ENCODE measurements at places on chromosomes 5 and 9.

DNA sequence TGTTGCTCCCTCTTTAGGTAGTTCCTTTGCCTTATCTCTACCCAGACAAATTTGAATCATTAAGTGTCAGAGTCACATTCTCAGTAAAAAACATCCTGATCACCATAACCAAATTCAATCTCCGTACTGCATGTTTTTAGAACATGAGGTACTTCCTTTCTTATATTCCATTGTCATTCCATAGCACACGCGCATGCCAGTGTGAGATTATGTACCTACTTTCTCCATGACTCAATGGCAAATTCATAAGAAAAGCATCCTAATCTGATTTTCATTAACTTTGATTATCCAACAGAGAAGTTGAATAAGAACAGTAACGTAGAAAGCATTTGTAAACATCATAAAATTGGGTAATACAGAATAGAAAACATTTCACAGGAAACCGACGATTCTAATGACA is 1118.6 kb upstream of the CDH9 start:
- DNase-seq: no peak

- DNase-seq: no peak
Observed at GRCh38 chr5:160260881-160261815, 31.8 kb downstream of the FABP6 start.

GRCh38 chr5:43702815-43703214 is 99.8 kb downstream of the NNT start:
- DNase-seq: peak; percentile 69

- DNase-seq: no peak
Observed at GRCh38 chr5:148913985-148914431, 87.6 kb downstream of the ADRB2 start.

DNA sequence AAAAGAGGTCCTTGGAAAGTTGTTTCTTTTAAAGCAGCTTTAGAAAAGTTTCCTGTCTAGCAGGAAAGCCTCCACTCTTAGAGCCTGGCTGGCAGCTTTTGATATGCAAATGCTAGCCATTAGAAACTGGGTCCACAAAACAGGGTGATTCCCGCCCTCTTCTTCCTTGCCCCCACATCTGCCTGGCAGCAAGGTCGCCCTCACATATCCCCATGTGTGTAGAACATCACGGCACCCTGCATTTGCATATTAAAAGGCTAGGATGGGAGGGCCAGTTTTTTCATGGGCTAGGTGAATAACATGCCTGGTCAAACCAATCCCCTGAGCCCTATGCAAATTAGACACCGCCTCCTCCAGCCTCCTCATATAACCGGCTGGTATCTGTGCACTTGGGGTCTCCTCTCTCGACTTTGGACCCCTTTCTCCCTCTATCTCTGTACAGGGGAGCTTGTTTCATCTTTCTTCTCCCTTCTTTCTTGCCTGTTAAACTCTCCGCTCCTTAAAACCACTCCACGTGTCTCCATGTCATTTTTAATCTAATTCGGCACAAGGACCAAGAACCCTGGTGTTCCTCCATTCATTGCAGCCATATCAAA is 426.8 kb upstream of the CTNND2 start:
- no peak for DNase-seq

DNA sequence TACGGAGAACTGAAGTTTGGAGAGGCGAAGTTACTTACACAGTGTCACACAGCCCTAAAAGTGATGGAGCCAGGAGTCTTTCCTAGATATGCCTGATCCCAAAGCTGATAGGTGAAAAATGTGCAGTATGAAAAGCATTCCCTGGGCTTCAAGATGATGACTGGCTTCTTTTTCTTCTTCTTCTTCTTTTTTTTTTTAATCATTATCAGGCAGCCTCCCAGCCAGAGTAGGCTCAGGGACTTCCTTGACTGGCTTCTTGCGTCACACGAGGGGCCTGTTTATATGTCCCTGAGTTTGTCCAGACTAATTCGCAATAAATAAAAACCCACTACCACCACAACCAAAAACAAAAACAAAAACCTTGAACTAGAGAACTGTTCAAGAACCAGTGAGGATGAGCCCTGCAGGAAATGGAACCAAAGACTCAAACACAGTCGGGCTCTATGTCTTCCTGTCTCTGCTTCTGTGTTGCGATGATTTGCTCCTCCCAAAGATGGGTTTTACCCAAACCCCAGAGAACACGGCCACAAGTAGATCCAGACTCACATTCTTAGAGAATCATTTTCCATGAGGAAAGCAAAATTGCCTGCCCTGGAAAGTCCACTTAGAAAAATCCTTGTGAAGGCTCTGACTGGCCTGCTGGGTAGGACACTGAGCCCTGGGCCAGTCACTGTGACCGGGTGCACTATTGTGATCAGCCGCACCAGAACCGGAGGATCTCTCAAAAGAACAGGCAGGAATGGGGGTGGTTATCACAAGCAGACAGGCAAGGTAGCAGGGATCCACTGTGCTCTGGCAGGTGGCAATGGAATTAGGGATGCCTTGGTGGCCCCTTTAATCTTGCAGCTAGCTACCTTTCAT is 38.0 kb upstream of the ADAM19 start:
- DNase-seq: no peak

DNA sequence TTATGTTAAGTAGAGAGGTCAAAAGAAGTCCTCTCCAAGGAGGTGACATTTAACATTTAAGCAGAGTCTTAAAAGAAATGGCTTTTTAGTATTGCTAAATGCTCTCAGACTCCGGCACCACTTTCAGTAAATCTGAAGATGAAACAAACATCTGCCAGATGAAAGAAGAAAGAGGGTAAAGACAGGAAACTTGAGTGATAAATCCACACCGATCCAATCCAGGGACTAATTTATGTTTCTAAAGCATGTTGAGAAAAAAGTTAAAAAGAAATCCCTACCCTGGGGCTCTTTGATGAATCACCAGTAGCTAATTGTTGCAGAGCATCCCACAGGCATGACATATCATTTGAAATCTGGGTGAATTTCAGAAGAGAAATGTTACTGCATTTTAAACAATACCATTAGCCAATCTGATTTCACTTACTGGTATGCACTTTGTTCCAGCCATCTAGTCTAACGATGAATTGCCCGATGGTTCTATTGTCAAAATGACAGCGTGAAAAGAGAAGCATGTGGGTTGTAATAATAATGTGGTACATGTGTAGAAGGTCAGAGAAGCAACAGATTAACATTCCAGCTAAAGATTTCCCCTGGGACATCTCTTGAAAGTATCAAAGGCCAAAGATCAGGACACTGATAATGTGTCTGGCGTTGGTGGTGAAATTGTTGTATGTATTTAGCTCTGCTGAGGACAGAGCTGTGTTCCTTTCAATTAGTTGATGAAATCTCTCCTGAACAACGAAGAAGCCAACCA is 485.7 kb downstream of the CSNK1G3 start:
- no peak for DNase-seq

- no peak for DNase-seq
Observed at GRCh38 chr9:115943431-115944165, 210.0 kb upstream of the PAPPA start.

DNA sequence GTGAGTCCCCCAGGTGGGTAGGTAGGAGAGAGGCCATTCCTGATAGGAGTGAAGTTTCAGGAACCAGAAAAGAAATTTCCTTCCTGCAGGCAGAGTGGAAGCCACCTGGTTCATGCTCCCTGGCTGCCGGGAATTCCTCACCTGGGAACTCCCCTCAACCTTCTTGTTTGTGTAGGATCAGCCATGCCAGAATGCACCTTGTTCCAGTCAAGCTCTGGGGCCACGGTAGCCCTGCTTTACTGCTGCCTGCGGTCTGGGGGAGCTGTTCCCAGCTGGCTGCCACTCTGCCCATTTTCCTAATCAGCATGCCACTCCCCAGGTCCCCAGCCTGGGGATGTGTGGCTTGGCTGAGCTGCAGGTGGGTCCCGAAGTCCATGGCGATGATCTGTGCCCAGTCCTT is 18.7 kb upstream of the B4GALT1 start:
- DNase-seq: no peak

Data from cerebellar nuclear complex (tissue), 1 donor.